Stimulated activated CD4-positive, alpha-beta T cell treated with anti-CD3 and anti-CD28 coated beads, Interleukin-1b, Interleukin-23, amount 100 ng/mL, for 24 hours (primary cell): ENCODE measurements at places on chromosomes 5 and 9.
A peak's percentile ranks its signal among the peaks of the same experiment; 100 is the strongest.

DNA sequence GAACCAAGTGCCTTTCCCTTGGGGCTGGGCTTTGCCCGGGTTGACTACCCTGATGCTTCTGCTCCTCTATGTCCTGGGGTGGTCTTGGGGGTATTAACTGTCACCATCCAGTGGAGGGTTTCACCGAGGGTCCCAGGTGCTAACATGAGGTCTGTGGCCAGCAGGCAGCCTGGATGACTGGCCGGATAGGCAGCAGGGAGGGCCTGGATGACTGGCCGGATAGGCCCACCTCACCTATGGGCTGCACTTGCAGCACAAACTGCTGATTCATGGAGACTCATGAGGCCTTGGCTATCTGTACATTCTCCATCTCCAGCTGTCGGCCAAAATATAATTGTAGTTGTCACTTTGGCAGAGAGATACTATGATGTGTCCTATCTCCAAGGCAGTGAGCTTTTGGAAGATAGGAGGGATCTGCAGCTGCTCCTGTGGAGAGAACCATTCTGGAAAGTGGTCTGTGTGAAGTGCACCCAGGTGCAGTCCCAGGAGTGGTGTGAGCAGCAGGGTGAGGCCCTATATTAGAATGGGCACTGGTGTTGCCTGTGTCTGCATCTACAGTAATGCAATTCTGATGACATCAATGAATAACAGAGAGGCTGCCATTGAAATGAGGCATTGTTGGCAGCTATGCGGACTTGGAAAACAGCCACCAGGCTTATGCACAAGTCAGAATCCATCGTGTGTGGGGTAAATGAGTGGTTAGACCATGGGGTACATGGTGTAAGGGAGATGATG, 26.3 kb upstream of the CDKN2AIPNL start:
- DNase-seq: no peak

DNA sequence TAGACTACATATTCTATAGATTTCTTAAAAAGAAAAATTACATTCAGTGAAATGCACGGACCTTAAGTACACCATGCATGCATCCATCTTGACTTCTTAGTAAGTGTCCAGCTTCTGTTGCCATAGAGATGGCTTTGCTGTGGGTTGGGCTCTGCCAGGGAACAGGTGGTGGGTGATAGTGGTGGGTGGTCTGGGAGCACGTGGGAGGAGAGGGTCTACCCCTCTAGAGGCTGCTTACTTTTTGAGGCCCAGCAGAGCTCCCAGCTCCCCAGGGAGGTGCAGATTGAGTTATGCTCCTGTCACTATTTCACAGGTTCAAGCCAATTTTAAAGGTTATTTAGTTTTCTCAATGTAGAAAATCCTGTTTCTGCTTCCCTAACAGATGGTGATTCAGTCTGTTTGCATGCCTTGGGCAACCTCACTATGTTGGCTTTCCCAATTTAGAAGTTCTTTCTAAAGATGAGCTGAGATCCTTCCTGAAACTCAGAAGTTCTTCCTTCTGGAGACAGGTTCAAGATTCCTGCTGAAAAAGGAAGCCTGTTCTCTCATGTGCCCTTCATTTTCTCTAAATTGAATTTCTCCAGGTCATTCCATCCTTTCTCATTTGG, 107.4 kb upstream of the LHFPL2 start:
- no peak for DNase-seq

- DNase-seq: no peak
Observed at GRCh38 chr5:59267033-59267432, 626.5 kb downstream of the PDE4D start.

- DNase-seq: no peak
Observed at GRCh38 chr9:38057416-38058195, 11.4 kb downstream of the SHB start.

DNA sequence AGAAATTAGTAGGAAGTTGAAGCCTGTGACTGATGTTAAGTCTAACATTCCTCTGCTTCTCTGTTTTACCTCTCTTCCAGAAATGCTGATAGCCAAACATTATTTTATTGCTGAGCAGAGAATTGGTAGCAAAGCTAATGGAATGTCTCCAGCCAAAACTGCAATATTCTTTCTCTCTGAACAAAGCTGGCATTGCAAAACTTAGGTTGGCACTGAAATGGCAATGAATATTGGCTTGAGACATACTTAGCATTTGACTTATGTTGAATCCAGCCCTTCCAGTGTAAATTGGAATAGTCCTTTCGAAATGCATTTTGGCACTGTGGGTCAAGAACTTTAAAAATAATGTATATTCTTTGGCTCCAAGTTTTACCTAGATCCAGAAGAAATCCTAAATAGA, 21.1 kb downstream of the FAF2 start:
- DNase-seq: no peak

GRCh38 chr5:166509085-166509484, 1782.4 kb upstream of the WWC1 start:
- DNase-seq: no peak

DNA sequence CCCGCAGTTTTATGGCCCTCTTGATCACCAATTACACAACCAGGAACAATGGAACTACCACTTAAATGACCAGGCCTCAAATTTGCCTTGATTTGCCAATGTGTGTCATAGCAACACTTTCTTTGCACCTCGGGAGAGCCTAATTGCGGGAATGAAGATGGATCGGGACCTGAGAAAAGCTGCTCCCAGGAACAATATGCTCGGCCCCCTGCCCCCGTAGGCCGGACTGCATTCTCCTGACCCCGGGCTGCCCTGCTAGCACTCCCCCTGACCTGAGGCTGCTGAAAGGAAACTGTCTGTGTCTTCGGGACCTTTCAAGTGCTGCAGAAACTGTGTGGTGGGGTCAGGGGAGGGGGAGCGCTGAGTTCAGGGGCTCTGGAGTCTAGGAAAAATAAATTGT, 294.3 kb upstream of the IRX1 start:
- no peak for DNase-seq

DNA sequence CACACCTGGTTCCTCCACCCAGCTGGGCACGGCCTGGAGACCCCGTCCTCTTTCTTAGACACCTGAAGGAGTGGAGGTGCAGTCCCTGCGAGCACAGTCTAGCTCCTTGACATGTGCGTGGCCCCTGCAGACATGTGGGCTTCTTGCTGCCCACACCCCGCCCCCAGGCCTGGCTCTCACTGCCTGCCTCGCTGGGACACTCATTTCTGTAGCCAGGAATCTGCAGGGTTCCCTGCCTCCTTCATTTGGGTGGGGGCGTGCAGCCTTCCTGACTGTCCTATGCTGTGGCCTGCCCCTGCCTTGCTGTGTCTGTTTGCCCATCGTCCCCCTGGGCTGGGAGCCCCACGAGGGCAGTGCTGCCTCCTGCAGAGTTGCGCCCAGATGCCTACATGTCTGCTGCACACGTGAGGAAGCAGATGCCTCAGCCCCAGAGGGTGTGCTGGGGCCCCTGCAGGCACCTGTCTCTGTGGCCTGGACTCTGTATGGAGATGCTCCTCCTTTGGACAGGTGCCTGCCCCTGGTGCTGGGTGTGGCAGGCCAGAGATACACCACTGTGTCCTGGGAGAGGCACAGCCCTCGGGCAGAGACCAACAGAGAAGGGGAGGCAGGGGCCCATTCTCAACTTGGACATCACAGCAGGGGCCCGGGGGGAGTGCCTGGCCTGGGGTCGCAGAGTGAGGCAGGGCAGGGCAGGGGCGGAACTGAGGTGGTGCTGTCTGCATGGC, 22.6 kb downstream of the FLT4 start:
- no peak for DNase-seq

- DNase-seq: peak; percentile 8
Observed at GRCh38 chr5:32589942-32590869, 4.8 kb downstream of the SUB1 start.

DNA sequence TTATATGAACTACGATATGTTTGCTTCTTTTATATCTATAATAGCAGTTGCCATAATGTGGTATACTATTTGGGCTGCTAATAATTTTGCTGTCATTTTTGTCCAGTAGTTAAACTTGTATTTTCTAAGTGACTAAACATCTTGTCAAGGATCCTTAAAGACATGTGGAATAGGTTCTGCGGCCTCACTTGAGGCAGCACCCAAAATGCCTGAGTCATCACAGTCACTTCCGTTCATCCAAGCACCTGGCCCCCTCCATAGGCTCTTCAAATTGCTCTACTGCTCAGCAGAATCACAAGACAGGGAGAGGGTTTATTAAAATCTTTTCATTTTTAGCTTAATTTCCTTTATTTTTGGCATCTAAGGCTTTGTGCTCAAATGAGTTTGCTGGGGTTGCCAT, 259.1 kb downstream of the AOPEP start:
- DNase-seq: no peak

GRCh38 chr9:86042199-86042978, 57.0 kb downstream of the GOLM1 start:
- no peak for DNase-seq

DNA sequence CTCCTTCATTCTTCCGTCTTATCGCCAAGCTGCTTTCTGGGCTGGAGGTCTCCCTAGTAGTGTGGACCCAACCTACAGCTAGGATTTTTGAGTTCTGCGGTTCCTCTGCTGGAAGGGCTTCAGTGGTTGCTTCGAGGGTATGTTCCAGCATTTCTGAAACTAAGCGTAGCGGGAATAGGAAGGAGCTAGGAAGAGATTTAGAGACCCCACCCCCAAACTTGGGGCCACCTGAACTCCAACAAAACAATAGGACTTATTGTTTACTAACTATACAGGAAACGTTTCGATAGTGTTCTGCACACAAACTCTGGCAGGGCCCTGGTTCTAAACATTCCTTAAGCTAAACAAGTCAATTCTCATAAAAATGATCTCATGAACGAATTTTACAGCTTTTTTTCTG, 346.7 kb downstream of the PLK2 start:
- no peak for DNase-seq

GRCh38 chr9:95189251-95190098, 128.0 kb downstream of the FANCC start:
- DNase-seq: no peak

GRCh38 chr9:98094851-98095250, 24.2 kb downstream of the TRIM14 start:
- no peak for DNase-seq

DNA sequence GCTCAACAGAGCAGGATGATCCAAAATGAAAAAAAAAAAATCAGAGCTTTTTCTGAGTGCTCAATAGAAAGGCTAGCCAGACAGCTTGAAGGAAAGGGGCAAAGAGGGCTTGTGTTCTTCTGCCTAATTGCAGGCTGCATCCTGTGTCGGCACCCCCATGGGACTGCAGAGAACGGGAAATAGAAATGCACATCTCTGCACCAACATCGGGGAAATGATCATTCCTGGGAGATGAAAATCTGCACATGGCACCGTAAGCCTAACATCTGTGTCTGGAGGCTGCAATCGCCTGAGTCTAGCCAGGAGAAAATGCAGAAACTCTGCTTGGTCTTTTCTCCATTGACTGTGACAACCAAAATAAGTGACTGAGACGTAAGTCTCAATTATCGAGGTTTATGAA, 243.9 kb downstream of the ICE1 start:
- no peak for DNase-seq

DNA sequence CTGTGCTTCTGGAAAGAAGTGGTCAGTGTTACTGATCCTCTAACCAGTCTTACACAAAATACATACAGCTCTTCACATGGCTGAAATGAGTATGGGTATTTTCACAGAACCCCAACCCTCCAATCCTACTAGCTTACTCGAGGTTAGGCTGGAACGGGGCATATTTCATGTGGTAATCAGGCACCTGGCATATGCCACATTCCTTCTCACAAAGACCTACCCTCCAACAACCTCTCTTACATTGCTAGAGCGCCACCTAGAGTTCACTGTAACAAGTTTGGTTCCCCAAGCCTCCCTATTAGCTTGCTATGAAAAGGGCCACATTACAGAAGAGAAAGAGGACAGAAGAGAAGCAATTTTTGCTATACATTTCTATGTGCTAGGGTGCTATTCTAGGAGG, 597.3 kb downstream of the PRELID2 start:
- no peak for DNase-seq

DNA sequence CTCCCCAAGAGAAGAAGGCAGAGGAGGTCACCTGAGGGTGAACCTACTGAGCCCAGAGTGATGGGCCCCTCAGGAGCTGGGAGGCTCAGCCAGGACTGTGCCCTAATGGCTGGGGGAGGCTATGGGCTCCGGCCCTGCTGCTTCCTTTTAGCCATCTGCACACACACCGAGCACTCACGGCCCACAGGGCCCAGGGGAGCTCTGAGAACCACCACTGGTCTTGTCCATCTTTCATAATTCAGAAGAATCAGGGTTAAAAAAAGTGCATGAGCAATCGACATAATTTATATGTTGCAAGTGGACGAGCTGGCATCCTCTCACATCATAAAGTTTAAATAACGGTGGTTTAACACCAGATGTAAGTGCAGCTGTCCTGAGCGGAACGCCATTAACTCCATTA, 162.1 kb downstream of the FSTL4 start:
- no peak for DNase-seq

DNA sequence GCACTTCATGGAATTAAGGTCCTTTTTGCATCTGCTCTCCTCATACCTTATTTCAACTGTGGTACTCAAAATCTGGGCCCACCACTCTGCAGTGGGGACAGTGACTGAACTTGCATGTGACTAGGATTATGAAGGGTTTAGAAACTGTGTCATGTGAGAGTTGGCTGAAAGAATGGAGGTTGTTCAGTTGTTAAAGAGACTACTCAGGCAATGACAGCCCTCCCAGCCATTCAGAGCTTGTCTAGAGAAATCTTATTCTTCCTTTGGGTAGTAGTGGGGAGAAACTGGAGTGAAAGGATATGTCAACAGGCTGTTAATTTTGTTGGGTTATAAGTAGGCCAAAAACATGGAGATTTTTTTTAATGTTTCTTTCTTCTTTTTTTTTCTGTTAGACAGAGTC, 10.3 kb downstream of the AOPEP start:
- DNase-seq: no peak

DNA sequence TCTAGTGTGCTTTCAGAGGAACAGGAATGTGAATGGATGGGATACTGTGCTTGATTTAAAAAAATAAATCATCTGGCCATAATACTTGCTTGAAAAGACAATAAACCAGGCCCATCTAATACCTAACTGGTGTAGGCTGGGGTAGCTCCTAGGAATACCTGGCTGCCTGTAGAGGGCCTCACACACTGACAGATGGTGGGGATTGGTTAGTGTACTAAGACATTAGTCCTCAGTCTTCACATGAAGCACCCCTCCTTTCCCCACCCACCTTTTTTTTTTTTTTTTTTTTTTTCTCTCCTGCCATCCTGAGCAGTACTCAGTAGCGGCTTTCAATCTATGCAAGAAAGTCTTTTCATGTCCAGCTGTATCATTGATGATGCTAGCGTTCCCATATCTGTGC, 130.5 kb downstream of the ADGRV1 start:
- no peak for DNase-seq

- no peak for DNase-seq
Observed at GRCh38 chr5:81639556-81639955, 111.3 kb downstream of the SSBP2 start.

GRCh38 chr5:156974328-156974727, 11.3 kb upstream of the TIMD4 start:
- no peak for DNase-seq

DNA sequence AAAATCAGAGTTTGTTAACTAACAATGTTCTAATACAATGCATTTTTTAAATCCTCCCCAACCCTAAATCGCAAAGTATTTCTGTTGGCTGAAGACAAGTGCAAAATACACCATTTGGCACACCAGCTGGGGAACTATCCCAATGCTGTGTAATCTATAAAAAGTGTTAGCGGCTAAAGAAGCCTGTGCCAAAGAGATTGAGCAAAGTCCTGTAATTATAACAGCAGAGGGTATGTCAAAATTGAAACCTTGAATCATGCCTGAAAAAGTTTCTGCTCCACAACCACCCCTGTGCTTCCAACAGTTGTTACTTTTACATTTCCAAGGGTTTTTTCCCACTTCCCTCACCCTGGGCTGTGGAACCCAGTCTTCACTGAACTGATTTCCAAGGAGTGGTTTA, 83.1 kb upstream of the PLPP6 start:
- no peak for DNase-seq
